ENCODE measurements at places on chromosomes 11 and 22.

DNA sequence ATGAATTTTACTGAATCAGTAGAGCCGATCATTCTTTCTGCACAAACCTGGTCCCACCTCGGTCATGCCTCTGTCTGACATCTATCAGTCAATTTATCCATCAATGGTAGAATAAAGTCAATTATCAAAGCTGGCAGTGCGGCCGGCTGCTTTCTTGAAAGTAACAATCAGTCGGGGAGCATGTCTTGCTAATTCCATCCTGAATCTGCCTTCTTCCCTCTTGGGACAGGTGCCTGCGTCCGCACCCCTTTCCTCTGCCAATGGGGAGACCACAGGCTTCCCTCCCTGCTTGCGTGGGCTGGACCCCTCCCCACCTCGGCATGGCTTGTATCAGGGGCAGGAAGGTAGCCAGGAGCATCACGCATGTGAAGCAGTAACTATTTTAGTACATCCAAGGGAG, 962.9 kb downstream of the BRD1 start:
- no peak for DNase-seq

- no peak for DNase-seq
These were observed 11.3 kb upstream of the JHY start for GRCh38 chr11:122871302-122871701.

- no peak for DNase-seq
These were observed 26.9 kb upstream of the TP53I11 start for GRCh38 chr11:44977493-44977984.

DNA sequence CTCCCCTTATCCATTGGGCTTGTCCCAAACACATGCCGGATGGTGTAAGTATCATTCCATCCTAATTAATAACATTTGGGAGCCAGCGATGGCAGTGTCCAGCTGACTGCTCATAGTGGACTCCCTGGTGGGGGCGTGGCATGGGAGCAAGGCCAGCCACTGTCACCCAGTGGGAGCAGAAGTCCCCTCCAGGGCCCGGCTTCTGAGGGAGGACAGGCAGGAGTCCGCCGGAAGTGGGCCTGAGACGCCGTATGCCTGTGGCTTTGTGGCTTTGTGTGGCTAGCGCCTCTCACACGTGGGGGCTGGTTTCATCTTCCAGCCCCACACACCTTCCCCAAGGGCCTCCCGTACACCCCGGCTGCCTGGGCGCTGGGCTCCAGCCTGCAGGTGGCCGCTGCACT, 124.5 kb downstream of the KCNQ1 start:
- DNase-seq = no peak

DNA sequence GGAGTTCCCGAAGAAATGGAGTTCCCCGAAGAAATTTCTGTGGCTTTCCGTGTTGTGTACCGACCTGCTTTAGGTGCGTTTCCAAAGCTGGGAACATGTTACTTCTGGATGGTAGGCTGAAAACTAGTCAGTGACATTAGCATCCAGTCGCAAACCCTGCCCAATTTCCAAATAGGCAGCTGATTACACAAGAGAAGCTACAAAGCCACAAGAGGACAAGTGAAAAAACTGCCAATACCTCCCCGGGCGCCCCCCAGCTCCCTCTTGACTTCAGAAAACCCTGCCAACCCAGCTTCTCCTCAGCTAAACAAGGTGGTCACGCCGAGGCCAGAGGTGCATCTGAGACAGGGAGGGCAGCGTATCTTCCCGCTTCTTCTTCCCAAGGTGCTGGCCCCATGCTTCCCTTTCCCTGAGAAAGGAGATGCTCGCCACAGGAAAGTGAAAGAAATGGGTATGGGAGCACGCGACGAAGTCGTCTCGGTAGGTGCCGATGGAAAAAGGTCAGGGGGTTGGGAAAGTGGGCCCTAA, 551 bp downstream of the AGBL2 start:
- no peak for DNase-seq

DNA sequence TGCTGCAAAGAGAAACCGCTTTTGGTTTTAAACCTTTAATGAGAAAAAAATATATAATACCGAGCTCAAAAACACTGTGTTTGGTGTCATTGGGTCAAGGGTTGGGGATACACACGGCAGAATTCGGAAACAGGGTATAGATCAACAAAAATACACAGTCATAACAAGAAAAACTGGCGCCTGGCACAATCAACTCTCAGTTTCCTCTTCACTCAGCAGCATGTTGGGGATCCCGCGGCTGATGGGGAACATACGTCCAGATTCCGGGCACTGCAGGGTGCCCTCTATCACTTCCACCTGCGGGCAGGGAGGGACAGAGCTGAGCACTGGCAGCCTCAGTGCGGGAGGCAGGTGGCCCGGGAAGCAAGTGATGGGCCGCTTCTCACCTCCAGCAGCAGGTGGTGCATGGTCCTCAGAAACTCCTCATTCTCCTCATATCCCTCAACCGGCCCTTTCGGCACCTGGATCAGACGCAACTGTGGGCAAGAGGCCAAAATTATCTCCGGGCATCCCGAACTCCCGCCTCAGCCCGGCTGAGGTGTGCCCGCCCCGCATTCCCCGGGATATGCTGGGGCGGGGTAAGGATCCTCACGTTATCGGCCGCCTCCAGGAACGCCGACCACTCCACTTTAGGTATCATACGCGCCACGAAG, 561 bp downstream of the TRMT112 start:
- DNase-seq = no peak

DNA sequence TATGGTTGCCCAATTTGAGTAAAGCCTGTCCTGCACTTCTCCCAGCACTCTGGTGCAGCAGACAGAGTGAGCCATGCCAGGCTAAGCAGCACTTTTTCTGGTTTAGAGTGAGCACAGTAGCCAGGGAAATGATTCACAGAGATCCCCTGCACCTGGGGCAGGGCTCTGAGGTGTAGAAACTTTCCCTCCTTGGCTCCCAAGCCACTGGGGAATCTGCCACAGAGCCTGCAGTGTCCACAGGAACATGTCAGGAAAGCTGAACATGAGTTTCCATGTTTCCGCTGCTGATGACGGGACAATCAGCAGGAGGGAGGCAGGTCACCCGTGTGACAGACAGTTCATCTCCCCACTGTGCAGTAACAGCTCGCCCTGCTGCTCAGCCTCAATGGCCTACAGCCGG, 429.9 kb upstream of the B3GAT1 start:
- no peak for DNase-seq

GRCh38 chr11:121337078-121337477, 44.5 kb downstream of the SC5D start:
- no peak for DNase-seq

- DNase-seq = no peak
These were observed 34.3 kb downstream of the ETS1 start for GRCh38 chr11:128552783-128553661.

- DNase-seq = no peak
These were observed 798 bp downstream of the BCR start for GRCh38 chr22:23180893-23181720.

DNA sequence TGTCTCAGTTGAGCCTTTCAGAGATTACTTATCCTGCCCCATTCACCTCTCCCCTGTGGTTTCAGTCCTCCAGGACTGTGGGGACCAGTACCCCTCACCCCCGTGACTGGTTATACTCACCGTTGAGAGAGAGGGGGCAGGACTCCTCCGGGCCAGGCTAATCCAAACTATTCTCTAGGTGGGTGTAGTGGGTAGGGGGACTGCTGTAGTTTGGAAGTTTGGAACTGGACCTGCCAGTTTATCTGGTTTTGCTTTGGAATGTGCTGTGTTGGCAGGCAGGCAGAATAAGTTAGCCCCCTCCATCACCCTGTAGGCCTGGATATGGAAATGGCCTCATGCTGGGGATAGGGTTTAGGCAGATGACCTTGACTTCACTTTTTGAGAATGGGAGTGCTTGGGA, 13.5 kb downstream of the TEAD1 start:
- DNase-seq = no peak

DNA sequence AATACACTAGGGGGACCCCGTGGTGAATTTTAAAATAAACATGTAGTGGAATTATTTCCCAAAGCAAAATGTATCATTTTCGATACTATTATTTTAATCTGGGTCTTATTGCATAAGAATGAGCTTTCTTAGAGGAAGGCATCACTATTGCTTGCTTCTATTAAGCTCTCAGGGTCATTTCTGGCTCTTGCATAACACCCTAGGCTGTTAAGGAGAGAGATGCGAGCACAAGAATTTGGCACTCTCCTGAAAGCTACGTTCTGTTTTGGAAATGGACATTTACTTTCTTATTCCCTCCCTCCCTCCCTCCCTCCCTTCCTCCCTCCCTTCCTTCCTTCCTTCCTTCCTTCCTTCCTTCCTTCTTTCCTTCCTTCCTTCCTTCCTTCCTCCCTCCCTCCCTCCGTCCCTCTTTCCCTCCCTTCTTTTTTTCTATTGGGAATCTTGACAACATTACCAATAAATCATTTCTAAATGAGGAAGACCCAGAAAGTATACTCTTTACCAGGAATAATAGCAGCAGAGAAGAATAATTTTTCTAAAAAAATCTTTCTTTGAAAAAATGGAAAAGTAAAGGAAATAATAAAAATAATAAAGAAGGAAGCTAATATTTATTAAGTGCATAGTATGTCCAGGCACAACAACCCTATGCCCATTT, 83.6 kb upstream of the BDNF start:
- DNase-seq = no peak

DNA sequence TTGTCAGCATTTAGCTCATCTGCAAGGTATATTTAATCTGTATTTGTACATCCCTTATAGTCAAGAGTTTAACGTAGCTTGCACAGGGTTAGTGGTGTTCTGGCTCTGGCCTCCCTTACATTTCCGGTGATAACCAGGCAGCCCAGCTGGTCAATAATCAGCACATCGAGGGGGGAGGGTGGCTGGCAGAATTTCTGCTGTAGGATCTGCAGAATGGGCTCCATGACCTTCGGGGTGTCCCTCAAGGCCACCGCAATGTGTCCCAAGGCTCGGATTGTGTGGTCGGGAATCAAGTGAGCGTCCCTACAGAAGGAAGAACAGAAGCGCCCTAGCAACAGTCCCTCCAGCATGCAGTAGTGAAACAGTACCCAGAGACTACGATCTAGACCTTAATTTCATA, 25.1 kb downstream of the SERPIND1 start:
- no peak for DNase-seq

DNA sequence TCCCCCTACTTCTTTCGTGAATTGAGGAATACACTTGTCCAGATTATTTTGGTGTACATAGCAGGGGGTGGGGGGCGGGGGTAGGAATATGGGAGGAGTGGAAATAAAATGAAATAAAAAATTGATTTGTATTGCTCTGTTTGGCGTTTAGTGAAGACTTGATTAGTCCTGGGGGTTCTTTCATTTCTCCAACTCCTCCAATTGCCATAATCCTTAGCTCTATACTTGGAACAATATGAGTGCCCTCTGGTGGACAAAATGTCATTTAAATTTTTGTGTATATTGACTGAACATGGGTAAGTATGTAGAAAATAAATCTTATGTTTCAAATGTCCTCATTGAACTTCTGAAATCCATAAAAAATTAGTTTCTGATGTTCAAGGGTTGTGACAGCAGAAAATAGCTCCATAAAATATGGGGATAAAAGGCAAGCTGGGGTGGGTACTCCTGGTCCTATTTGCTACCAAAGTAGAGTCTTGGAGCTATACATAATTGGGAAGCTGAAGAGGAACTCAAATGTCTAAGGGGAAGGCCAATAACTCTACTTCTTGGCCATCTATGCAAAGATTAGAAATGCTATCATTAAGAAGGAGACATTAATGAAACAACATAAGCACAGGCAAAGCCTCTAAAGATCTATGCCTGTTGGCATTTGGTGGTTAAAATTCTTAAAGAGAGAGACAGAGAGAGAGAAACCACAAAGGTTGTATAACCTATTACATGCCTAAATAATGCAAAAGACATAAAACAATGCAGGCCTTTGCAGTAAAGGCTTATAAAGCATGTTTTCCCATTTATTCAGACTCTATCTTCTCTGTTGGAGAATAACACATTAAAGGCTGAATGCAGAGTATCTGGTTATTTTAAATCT, 421.6 kb downstream of the METTL15 start:
- DNase-seq = no peak

GRCh38 chr22:27151407-27151806, 494.0 kb downstream of the MIAT start:
- no peak for DNase-seq

DNA sequence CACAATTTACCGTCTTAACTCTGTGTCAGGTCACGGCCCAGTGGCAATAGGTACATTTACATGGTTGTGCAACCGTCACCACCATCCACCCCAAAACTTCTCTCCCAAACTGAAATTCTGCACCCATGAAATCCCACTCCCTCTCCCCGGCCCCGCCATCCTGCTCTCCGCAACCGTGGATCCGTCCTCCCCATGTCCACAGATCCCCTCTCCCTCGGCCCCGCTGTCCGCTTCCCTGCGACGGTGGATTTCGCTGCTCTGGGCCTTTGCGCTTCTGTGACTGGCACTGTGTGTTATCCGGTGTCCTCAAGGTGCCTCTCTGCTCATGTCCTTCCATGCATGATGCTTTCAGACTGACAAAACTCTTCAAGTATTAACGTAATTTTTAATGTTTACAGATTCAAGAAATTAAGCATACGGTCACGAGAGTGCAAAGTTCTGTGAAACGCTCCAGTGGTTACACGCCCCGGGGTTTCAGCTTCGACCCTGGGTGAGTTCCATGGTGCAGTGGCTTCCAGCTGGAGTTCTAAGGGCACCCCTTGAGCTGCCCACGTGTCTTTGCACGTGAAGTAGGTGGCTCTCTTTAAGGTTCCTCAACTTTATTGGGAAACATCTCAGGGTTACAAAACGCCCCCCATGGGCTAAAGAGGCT, 76.4 kb downstream of the KCNQ1 start:
- no peak for DNase-seq

DNA sequence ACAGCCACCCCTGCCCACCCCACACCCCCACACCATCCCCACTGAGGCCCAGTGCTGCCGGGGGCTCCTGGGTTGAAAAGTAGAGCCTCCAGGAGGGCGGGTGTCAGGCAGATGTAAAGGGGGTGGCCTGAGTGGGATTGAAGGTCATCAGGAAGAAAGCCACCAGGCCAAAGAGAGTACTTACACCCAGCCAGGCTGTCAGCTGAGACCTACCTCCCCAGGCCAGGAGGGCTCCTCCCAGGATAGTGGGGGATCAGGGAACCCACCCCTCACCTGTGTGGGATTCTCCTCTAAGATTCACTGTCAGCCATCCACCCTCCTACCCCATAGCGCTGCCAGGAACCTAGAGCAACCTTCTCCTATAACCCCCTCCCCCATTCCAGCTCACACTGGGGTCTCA, 17.2 kb upstream of the FCHSD2 start:
- DNase-seq = no peak

DNA sequence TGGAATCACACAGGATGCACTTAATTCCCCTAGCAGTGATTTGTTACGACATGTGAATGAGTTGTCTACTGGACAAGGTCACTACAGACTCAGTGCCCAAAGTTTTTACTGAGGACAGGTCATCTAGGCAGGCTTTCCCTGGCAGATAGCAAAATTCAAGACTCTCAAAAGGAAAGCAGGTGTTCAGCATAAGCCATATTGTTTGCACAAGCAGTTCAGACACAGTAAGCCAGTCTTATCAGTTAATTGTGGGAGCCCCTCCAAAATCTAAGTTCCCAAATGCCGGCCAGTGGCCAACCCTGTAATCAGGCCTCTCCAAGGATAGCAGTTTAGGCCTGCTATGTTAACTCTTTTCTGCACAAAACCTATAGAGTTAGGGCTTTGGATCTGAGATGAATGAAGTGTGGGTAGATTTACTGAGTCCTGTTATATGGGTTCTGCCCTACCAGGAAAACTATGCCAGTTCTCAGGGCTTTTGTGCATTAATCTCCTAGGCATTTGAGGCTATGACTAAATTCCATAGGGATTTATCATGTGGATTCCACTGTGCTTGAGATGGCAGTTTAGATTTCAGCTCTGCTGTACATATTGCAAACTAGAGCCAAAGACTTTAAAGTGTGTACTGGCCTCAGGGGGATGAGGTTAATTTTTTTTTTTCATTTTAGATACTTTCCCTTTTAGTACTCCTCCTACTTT, 4.8 kb upstream of the ARHGEF12 start:
- DNase-seq = no peak
